ENCODE measurements at places on chromosomes 5 and 9. TPM values are rescaled to one million over a fixed set of nuclear protein-coding genes. Genes with fewer than 3 reads are reported as not detected.

DNA sequence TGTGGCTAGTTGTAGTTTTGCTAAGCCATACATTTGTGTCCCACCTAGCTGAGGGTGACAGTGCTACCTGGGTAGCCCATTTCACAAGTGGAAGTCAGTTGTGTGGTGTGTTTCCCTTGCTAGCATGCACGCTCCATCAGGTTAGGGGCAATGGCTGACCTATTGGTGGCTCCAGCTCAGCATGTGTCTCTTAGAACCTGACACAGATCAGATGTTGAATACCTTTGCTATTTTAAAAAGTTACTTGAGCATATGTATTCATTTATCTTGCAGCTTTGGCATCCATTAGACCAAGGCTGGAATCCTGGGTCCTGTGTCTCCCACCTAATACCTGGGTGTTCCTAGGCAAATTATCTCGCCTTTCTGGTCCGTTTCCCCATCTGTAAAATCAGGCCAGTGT, 44.8 kb downstream of the ZNF618 start:
- H3K27ac ChIP-seq: no peak overlapping the region

DNA sequence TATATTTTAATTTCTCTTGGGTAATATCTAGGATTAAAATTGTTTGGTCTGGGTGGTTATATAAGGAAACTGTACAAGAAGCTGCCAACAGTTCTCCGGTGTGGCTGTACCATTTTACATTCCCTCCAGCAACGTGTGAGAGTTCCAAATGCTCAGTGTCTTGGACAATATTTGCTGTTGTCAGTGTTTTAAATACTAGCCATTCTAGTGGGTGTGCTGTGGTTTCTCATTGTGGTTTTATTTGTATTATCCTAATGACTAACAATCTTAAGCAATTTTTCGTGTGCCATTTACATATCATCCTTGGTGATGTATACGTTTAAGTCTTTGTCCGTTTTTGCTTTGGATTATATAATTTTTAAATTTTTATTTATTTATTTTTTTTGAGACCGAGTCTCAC, 34.0 kb downstream of the TNFSF15 start:
- no peak overlapping the region for H3K27ac ChIP-seq
- H3K4me3 ChIP-seq: no peak overlapping the region
- DNase-seq: no peak
- no peaks in the 10 kb centered on the region for H3K27me3 ChIP-seq

DNA sequence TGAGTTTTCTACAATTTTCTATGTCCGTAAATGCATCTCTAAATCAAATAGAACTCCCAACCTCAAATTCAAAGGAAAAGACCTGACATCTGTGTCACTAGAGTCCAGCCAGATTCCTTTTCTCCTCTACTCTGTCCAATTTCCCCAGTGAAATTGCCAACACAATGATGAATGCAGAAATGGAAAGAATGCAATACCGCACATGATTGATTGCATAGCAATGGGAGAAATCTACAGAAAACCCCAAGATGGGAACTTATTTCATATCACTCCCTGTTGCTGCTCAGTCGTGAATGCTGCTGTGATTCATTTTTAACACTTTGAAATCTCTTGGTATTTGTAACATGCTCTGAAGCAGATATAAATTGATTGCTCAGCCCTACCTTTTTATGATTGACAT, 355.1 kb upstream of the TUSC1 start:
- no peaks in the 10 kb centered on the region for H3K4me1 ChIP-seq
- no peaks in the 10 kb centered on the region for H3K27me3 ChIP-seq
- no peak overlapping the region for H3K27ac ChIP-seq
- H3K36me3 ChIP-seq: no peaks in the 10 kb centered on the region

DNA sequence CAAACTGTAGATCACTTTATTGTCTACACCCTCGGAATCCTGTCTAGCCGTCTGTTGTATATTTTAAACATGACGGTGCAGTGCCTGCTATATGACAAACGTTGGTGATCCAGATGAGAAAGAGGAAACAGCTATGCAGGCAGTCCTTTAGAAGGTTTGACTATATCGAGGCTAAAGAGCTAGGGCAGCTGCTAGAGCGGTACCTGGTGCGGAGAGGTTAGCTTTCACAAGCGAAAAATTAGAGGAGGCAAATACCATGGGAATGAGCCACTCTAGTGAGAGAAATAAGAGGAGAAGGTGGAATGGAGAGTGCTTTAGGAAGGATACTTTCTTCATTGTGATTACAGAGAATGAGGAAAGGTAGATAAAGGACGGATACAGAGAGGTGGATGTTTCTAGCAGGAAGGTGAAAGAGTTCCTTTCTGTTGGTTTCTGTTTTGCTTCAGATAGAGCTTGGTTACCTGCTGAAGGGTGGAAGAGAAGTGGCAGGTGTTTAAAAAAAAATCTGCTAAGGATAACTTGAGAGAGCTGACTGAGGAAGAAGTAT, 959 bp upstream of the FBXL17 start:
- H3K36me3 ChIP-seq: no peaks in the 10 kb centered on the region
- H3K4me1 ChIP-seq: peaks cover 53% of the 10 kb centered on the region
- H3K27me3 ChIP-seq: no peaks in the 10 kb centered on the region
- peak overlapping the region; percentile 86 for H3K4me3 ChIP-seq

- H3K27ac ChIP-seq: no peak overlapping the region
- no peaks in the 10 kb centered on the region for H3K27me3 ChIP-seq
- DNase-seq: no peak
- no peak overlapping the region for H3K4me3 ChIP-seq
- no peaks in the 10 kb centered on the region for H3K36me3 ChIP-seq
Observed at GRCh38 chr5:155475318-155475717, 461.8 kb downstream of the KIF4B start.

DNA sequence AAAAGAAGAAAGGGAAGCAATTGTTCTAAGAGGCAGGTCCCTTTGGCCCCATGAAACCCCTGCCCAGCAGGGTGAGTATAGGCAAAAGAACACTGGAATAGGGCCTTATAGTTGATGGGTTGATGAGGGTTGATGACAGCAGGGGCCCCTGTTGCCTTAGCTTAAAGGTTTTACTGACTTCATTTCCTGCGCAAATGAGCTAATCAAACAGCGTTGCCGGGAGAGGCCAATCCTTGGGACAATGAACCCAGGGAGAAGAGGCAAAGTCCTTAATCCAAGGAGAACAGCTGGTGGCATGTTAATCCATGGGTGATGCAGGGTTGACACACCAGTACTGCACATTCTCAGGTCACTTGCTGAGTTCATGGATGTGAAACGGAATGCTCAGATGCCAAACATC, 22.0 kb upstream of the EPB41L4B start:
- no peak overlapping the region for H3K4me3 ChIP-seq
- peaks cover 5% of the 10 kb centered on the region for H3K27me3 ChIP-seq
- no peak for DNase-seq
- no peak overlapping the region for H3K27ac ChIP-seq

GRCh38 chr5:170562166-170562874, 58.5 kb downstream of the KCNIP1 start:
- no peak overlapping the region for H3K4me3 ChIP-seq
- no peak for DNase-seq
- no peaks in the 10 kb centered on the region for H3K27me3 ChIP-seq
- no peaks in the 10 kb centered on the region for H3K36me3 ChIP-seq

- no peaks in the 10 kb centered on the region for H3K36me3 ChIP-seq
- no peaks in the 10 kb centered on the region for H3K27me3 ChIP-seq
- H3K27ac ChIP-seq: no peak overlapping the region
- no peak overlapping the region for H3K4me3 ChIP-seq
- no peak for DNase-seq
Observed at GRCh38 chr5:36384845-36385244, 83.1 kb upstream of the RANBP3L start.

DNA sequence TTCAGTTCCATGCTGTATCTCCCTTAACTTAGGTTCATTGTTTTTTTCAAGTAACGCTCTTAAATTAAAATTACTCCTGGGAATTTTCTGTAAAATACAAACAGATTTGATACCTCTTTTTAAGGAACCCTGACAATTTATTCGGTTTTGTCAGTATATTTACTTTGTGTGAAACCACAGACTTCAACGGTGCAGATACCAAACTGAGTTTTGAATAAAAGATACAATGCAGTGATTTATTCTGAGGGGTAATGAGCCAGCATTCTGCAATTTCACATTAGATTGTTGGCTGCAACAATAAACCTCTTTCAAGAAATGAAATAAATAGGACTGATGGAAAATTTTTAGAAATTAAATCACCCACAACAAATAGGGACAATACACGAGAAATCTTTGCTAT, 308.6 kb upstream of the EDIL3 start:
- DNase-seq: no peak
- no peak overlapping the region for H3K4me3 ChIP-seq
- H3K27ac ChIP-seq: no peak overlapping the region
- H3K27me3 ChIP-seq: no peaks in the 10 kb centered on the region
- H3K4me1 ChIP-seq: no peaks in the 10 kb centered on the region
- H3K36me3 ChIP-seq: no peaks in the 10 kb centered on the region

DNA sequence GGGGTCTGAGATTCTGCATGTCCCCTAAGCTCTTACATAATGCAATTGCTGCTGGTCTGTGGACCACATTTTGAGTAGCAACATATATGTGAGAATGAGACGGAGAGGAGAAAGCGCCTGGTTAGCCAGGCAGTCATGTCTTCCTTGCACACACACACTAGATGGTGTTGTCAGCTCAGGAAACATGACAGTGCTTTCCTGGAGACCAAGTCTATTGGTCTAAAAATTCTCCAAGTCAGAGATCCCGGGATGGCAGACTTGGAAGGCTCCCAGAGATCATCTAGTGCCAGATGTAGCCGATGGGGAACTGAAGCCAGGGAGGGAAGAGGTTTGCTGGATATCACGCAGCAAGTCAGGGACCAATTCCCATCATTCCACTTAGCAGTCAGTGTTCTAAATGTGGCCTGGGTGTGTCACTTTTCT, 53.4 kb downstream of the GALNT12 start:
- H3K4me1 ChIP-seq: peaks cover 6% of the 10 kb centered on the region
- no peak overlapping the region for H3K4me3 ChIP-seq
- no peak for DNase-seq
- no peak overlapping the region for H3K27ac ChIP-seq

- H3K4me3 ChIP-seq: no peak overlapping the region
- peak overlapping the region; percentile 3 for H3K27ac ChIP-seq
- no peaks in the 10 kb centered on the region for H3K36me3 ChIP-seq
Observed at GRCh38 chr9:76359365-76359764, 34.9 kb downstream of the RFK start.

GALT gene
- 55.1 TPM for polyA plus RNA-seq

HK3 gene
- polyA plus RNA-seq: 199 TPM

SLC22A4 gene
- polyA plus RNA-seq: 0.47 TPM

TAF11L8 gene
- polyA plus RNA-seq: not detected

KIF12 gene
- 0.26 TPM for polyA plus RNA-seq

ZNF483 gene
- 0.42 TPM for polyA plus RNA-seq
